ENCODE measurements at places on chromosomes 5 and 9. TPM values are rescaled to one million over a fixed set of nuclear protein-coding genes. Genes with fewer than 3 reads are reported as not detected.

Gene AMBP
- total RNA-seq: not detected

GRCh38 chr5:32274548-32275395, 38.0 kb downstream of the MTMR12 start:
- peaks cover 39% of the 10 kb centered on the region for H3K4me1 ChIP-seq
- no peak for DNase-seq
- no peak overlapping the region for H3K4me3 ChIP-seq
- H3K27me3 ChIP-seq: no peaks in the 10 kb centered on the region
- no peak overlapping the region for H3K27ac ChIP-seq

Gene PDGFRB
- total RNA-seq: 0.14 TPM

- H3K4me1 ChIP-seq: peaks cover 53% of the 10 kb centered on the region
- peak; percentile 89 for DNase-seq
- H3K36me3 ChIP-seq: peaks cover 18% of the 10 kb centered on the region
- peak overlapping the region; percentile 83 for H3K27ac ChIP-seq
- no peaks in the 10 kb centered on the region for H3K27me3 ChIP-seq
Observed at GRCh38 chr9:2053883-2054845, 39.0 kb downstream of the SMARCA2 start.

Gene CD180
- not detected for total RNA-seq

DNA sequence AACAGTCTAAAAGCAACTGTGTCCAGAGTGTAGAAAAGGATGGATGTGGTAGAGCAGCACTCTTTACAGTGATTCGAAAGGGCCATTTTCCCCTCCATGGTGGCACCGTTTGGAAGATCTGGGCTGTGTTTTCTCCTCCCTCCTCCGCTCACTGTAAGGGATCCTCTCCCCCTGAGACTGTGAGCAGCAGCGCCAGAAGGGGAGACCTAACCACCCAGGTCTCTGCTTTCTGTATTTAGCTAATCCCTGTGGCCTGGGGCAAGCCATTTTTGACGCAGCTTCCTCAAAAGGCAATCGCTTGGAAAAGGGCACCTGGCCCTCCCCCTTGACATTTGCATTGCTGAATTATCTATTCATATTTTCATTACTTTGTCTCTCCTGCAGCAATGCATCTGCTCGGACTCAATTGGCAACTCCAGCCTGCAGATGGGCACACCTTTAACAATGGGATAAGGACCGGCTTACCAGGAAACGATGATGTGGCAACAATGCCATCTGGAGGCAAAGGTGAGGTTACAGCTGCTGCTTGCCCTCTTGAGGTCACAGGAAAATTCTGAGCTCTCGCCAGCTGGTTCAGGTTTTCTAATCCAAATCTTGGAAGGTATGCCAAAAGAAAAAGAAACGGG, 244.3 kb upstream of the WWC1 start:
- H3K27ac ChIP-seq: no peak overlapping the region
- no peak overlapping the region for H3K4me3 ChIP-seq
- no peaks in the 10 kb centered on the region for H3K36me3 ChIP-seq
- H3K4me1 ChIP-seq: no peaks in the 10 kb centered on the region

DNA sequence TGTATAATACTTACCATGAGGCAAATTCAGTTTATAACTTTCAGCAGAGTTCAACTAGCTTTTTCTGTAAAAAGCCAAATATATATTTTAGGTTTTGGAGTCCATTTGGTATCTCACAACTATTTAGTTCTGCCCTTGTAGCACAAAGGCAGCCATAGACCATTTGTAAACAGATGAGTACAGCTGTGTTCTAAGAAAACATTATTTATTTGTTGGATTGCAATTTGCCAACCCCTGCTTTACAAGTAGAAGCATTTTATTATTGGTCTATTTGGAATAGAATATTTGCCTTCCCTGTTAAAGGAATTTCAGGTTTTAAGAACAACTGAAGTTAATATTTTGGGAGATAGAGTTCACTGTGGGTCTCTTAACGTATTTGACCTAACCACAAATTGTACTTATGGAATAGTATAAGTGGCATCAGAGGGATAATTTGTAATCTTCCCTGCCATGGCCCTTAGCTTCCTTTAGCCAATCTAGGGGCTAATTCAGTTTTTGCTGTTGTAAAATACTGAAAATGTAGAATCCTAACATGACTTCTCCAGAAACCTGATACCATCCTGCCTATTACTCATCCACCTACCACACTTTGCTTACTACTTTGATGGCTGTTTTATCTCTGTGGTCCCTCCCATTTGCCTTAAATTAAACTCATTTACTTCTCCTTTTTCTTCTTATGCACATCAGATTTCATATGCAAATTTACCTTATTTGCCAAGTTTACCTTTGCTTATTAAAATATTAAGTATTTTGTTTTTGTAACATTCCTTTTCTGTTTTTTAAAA, 109.2 kb downstream of the DMXL1 start:
- no peaks in the 10 kb centered on the region for H3K27me3 ChIP-seq
- no peak overlapping the region for H3K4me3 ChIP-seq
- H3K36me3 ChIP-seq: peaks cover 2% of the 10 kb centered on the region
- H3K27ac ChIP-seq: no peak overlapping the region
- no peak for DNase-seq

DNA sequence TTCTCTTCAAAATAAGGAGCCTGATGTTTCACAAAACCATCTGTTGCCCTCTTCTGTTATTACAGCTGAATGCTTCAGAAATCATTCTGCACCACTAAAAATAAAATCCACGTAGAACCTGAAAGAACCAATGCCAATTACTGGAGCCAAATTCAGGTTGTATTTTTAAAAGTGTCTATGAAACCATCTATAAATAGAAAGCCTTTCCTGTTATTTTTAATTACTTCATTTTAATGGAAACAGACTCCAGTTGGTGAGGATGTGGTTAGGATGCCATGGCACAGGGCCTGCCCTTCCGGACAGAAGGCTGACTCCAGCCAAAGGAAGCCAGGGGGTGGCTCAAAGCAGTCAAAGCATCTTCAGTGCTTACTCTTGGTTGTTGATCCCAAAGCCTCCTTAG, 119.8 kb downstream of the TENT4A start:
- no peak overlapping the region for H3K27ac ChIP-seq
- no peaks in the 10 kb centered on the region for H3K36me3 ChIP-seq
- DNase-seq: no peak
- H3K4me1 ChIP-seq: peaks cover 22% of the 10 kb centered on the region

DNA sequence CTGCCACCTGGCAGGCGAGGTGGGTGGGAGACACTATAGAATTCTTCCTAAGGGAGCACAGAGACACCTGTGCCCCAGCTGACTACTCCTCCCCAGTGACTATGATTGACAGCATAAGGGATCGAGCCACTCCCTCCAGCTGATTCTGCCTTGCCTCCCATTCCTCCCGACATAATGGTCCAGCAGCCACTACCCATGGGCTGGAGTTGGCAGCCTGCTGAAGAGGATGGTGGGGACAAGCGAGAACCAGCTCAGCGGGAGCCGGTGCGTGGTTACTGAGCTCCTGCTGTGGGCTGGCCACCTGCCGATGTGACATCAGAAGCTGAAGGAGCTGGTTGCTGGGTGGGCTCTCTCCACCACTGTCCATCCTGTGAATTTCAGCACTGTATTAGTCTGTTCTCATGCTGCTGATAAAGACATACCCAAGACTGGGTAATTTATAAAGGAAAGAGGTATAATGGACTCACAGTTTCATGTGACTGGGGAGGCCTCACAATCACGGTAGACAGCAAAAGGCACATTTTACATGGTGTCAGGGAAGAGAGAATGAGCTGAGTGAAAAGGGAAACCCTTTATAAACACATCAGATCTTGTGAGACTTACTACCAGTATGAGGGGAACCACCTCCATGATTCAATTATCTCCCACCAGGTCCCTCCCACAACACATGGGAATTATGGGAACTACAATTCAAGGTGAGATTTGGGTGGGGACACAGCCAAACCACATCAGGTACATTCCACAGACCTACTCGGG, 12.1 kb upstream of the NCS1 start:
- no peaks in the 10 kb centered on the region for H3K36me3 ChIP-seq
- no peaks in the 10 kb centered on the region for H3K27me3 ChIP-seq
- no peak overlapping the region for H3K4me3 ChIP-seq
- peak; percentile 19 for DNase-seq
- peak overlapping the region; percentile 66 for H3K27ac ChIP-seq

Gene TNFSF8
- 26.4 TPM for total RNA-seq

DNA sequence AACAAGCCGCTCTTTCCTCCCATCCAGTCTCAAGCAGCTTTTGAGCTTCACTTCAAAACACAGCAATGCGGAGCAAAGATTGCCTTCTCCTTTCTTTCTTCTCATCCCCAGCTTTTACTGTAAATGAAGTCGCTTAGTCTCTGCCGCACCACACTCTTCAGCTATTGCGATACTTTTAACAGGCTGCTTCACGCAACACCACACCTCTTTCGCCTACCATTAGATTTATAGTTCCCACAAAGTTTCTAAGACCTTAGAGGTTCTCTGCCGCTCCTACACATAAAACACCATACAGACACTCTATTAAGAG, 711 bp downstream of the PGGT1B start:
- peaks cover 8% of the 10 kb centered on the region for H3K36me3 ChIP-seq
- peak overlapping the region; percentile 93 for H3K27ac ChIP-seq
- H3K4me1 ChIP-seq: peaks cover 44% of the 10 kb centered on the region
- DNase-seq: no peak

GRCh38 chr9:127065592-127065991, 56.8 kb downstream of the ANGPTL2 start:
- no peak for DNase-seq
- H3K4me3 ChIP-seq: no peak overlapping the region
- H3K4me1 ChIP-seq: no peaks in the 10 kb centered on the region

GRCh38 chr9:96344458-96345180, 38.9 kb downstream of the SLC35D2 start:
- H3K4me3 ChIP-seq: no peak overlapping the region
- no peaks in the 10 kb centered on the region for H3K36me3 ChIP-seq
- no peak for DNase-seq

DNA sequence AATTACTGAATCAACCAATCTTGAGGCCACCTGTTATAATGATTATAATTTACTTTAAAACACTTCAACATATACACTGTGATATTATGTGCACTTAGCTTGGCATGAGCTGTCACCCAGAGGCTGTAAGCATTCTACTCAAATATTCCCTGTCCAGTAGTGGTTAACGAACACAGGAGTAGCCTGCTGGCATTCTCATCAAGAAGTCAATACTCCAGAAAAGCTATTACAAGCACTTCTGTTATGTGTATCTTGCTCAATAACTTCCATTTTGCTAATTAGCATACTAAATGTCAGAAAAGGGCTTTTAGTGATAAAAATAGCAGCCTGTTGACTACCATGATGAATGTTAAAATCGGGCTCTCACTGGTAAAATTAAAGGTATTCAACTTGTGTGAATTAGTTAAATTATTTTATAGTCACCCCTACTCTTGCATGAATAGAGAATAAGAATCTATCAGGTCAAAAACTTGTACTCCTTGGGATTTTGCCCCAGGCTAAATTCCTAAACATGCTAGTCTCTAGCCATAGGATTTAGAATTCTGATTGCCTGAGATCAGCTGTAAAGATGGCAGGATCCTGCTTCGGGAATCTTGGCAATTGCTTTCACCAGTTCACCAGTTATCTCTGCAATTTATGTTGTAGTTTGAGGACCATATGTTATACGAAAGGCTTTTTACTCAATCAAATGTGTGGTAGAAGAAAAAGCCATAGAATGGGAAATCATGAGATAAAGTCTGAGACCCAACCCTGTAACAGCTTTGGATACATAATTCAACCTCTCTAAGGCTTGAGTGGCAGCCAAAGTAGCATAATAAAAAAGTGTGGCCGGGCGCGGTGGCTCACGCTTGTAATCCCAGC, 43.4 kb upstream of the PAM start:
- H3K36me3 ChIP-seq: no peaks in the 10 kb centered on the region
- no peak for DNase-seq
- peaks cover 37% of the 10 kb centered on the region for H3K27me3 ChIP-seq
- no peak overlapping the region for H3K27ac ChIP-seq
- no peak overlapping the region for H3K4me3 ChIP-seq
- peaks cover 6% of the 10 kb centered on the region for H3K4me1 ChIP-seq

DNA sequence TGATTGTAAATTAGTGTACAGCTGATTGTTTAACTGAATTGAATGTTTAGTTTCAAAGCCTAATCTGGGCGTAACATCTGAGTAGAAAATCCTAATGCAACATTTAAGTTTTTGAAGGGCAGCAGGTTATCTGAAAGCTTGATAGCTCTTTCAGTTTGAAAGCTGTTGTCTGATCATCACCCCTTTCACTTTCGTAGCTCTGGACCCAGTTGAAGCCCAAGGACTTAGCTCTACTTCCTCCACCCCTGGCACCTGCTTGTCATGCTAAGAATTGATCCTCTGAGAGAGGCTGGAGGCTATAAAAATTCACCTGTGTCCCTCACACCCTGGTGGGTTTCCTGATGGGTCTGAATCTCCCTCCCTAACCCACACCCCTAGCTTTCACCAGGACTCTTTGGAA, 86.0 kb downstream of the ZFAND5 start:
- no peaks in the 10 kb centered on the region for H3K27me3 ChIP-seq
- no peak overlapping the region for H3K27ac ChIP-seq
- H3K4me1 ChIP-seq: no peaks in the 10 kb centered on the region
- no peaks in the 10 kb centered on the region for H3K36me3 ChIP-seq

DNA sequence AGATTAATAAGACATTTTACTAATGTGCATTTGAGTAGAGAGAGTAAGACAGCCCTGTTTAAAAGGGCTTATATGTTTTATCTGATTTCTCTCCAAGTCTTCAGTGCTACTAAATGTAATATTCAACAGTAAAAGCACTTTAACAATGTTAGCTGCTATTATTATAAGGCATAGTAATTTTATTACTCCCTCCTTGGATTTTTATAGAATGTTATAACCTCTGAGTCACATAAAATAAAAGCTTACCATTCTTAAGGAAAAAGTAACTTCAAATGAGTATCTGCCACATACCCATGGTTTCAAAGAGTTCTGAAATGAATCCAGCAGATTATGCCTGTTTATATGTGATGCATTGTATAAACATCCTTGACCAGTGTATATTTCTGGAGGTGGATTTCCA, 19.0 kb downstream of the SPDL1 start:
- no peak overlapping the region for H3K4me3 ChIP-seq
- no peak for DNase-seq
- no peaks in the 10 kb centered on the region for H3K4me1 ChIP-seq
- no peak overlapping the region for H3K27ac ChIP-seq

DNA sequence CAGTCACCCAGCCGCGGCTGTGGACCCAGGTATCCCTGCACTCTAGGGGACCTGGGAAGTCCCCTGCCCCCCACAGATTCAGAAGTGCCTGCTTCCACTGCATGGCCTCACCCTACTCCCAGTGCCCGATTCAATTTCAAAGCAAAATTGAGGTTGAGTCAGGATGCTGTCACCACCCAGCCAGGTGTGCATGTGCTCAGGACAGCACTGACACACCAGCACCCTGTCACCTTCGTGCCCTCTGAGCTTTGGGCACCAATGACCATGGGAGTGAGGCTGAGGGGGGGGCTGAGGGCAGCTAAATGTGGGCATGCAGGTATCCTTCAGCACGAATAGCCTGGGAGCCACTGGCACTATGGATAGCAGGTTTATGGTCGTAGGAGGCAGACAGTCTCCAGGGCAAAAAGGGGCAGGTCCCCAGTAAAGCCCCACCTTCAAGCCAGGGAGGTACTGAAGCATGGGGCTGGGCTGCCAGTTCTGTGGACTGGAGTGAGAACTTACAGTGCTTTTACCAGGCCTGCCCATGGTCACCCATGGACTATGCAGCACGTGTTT, 1151.6 kb upstream of the CDH6 start:
- no peaks in the 10 kb centered on the region for H3K36me3 ChIP-seq
- no peaks in the 10 kb centered on the region for H3K4me1 ChIP-seq
- no peak for DNase-seq
- H3K27me3 ChIP-seq: no peaks in the 10 kb centered on the region
- no peak overlapping the region for H3K4me3 ChIP-seq
- no peak overlapping the region for H3K27ac ChIP-seq
